ENCODE measurements at places on chromosomes 16 and 17.

GRCh38 chr17:44559634-44560554, 2.6 kb downstream of the FZD2 start:
- no peak for DNase-seq

GRCh38 chr17:36978810-36979564, 30.2 kb downstream of the AATF start:
- DNase-seq, result no peak

DNA sequence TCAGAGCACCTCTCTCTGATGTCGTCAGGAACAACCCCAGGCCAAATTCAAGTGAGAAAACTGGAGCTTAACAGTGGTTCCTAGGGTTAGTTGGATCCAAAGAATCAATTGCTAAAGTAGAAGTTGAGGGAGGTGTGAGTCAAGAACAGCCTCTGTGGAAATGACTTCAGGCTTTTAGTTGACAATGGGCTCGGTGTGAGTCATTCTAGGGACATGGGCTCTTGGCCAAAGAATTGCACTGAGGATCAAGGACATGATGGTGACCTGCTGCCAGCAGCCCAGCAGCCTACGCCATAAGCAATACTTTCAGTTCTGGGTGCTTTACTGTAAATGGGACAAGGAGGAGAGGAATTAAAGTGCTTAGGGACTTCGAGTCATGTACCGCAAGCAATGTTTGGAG, 32.1 kb upstream of the SMURF2 start:
- peak; percentile 75 for DNase-seq

DNA sequence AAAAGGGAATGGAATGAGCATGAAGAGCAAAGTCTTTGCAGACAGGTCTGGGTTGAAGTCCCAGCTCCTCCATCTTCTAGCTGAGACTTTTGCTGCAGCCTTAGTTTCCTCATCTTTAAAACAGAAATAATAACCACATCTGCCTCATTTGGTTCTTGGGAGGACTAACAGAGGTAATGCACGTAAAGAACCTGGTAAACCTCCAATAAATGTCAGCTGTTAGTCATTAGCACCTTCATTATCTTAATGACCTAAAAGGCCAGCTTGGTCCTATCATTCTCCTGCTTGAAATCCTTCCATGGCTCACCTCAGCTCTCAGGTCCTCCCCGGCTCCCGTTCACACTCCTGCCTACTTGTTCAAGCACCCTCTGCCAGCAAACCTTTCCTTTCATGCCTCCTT, 51.8 kb downstream of the SKAP1 start:
- no peak for DNase-seq

GRCh38 chr16:54750249-54750648, 180.4 kb upstream of the IRX5 start:
- no peak for DNase-seq

GRCh38 chr16:74825941-74826340, 51.3 kb upstream of the FA2H start:
- no peak for DNase-seq

DNA sequence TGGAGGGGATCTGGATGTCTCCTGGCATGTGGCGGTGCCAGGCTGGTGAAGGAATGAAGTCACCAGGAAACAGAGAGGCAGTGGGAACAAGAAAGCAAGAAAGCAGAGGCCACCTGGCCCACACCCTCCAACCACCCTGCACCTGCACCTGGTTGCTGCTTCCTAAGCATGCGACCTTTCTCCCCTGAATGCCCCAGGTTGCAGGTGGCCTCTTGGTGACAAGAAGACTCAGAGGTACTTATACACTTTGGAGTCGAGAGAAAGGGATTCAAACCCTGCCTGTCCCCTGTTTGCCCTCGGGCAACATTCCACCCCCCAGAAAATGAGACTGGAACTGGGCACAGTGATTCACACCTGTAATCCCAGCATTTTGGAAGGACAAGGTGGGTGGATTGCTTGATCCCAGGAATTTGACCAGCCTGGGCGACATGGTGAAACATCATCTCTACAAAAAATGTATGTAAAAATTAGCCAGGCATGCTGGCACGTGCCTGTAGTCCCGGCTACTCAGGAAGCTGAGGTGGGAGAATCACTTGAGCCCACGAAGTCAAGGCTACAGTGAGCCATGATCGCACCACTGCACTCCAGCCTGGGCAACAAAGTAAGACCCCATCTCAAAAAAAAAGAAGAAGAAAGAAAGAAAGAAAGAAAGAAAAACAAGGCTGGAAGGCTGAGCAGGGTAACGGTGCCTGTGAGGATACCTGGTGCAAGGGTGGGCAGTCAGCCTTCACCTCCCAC, 34.6 kb upstream of the TNRC6C start:
- no peak for DNase-seq

GRCh38 chr17:15909481-15909991, 35.4 kb upstream of the ADORA2B start:
- no peak for DNase-seq

GRCh38 chr17:58399974-58400373, 17.4 kb downstream of the RNF43 start:
- DNase-seq, result no peak

DNA sequence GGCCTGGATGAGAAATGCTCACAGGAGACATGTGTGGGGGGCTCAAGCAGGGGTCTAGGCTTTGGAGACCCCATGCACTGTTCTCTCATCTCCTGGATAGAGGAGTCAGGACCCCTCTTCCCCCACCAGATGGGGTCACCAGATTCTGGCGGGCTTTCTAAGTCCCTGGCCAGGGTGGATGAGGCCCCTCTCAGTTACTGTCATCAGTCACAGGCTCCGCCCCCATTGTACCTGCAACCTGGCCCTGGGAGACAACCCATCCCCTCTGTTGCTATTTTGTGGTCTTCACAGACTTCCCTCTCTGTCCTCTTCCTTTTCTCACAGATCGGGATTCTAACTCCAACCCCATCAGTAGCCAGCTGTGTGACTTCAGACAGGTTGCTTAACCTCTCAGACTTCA, 33.5 kb upstream of the NDRG4 start:
- no peak for DNase-seq

DNA sequence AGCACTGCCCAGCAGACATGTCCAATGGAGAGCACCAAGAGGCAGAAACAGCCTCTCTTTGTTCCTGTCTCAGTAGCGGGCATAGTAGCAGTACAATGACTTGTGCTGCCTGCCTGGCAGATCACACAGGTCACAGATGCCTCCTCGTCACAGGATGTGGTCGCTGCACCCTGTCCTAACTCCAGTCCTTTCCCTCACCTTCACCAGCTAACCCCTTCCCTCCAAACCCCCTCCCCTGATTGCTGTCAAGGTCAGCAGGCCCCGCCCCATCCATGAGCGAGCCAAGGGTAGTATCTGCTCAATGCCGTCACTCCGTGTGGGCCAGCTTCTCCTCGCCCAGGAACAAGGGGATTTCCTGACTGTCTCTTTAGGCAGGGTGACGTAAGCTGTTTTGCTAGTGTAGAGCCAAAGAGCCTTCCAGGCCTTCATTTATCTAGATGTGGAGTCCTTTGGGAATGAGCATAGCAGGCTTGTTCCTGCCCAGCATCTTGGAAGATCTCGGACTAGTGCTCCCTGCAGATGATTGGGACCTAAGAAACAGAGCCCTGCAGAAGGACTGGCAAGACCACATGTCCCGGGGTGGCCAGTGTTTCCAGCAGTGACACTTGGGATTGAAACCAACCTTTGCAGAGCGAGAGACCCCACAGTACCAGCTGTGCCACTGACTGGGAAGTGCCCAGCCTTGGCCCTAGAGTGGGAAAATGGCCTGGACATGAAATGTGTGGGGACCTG, 75.9 kb upstream of the TNRC6C start:
- peak; percentile 86 for DNase-seq

- DNase-seq, result no peak
These were observed 26.9 kb downstream of the PTRH2 start for GRCh38 chr17:59680314-59680713.

DNA sequence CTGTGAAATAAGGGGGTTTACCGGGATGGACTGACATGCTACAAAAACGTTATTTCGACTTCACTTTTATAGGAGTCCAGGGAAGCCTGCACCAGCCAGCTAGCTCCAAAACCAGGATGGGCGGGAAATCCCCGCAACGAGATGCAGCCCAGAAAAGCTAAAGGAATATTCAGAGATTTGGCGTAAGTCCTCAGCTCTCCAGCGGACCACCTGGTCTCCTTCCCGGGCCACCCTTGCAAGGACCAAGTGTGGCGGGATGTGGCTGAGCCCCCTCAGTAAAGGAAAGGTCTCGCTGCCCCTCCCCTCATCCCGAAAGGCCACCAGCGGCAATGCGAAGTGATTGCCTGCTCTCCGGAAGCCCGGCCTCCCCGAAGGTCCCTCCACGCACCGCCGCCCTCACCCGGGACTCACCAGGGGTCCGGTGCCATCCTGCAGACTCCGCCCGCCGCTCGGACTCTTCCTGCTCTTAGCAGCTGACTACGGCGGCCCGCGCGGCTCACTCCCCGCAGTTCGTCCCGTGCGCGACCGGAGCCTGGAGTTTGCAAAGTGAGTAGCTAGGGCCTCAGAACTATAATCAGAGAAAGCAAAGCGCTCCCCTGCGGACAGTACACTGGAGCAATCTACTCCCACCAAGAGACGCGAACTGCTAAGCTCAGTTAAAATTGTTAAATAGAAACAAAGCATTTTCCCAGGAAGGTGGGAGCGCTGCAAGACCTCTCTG, at the start of gene STX8:
STX8 (minus strand) TSS at position 440 of the 721 bp plus-strand sequence; CDS start at position 428, 12 bp downstream.
- DNase-seq, result peak; percentile 96

GRCh38 chr17:44318077-44318892, 6.3 kb downstream of the SLC25A39 start:
- DNase-seq, result no peak

DNA sequence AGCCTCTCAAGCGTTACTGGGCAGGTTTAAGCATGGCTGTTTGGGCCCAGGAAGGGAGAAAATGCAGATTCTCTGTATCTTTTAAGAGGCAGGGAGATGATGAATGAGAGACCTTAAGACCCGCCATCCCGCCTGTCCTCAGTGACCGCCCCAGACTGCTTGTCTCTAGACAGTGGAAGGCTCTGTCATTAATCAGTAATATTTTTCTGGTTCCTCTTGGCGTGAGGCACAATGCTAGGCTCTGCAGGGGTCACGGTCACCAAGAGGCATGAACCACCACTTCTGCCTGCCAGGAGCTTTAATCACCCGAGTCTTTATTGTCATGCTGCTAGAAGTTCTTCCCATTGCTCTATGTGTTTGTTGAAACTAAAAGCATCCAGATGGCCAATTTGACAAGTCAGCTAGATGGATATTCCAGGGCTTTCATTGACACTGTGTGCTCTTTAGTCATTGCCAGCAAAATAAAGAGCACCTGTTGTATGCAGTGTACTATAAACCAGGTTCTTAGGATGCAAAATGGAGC, 3.2 kb downstream of the SLC6A2 start:
- no peak for DNase-seq

DNA sequence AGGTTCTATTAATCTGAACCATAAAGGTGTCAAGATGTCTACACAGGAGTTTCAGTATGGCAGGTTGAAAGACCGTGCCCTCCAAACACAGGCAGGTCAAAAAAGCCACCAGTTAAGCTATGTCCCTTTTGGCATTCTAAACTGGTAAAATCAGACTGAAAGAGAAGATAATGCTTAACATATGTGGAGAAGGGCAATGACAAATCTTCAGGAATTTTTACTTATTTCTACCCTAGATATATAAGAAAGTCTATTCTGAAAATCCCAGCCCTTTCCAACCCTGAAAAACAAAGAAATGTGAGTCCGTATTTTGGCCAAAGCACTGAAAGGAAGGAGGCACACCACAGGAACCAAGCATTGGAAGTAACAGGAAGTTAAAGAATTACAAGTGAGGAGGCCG, 16.5 kb downstream of the AP1G1 start:
- DNase-seq, result no peak

- DNase-seq, result peak; percentile 72
These were observed 25.0 kb downstream of the GABARAPL2 start for GRCh38 chr16:75590920-75591843.

DNA sequence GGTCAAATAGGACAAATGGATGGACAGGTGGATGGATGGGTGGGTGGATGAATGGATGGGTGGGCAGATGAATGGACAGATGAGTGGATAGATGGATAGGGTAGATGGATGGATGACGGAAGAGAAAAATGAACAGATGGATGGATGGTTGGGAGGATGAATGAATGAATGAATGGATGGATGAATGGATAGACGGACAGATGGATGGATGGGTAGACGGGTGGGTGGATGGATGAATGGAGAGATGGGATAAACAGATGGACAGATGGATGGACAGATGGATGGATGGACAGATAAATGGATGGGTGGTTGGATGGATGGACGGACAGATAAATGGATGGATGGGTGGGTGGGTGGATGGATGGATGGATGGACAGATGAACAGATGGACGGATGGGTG, 232.8 kb downstream of the GRIN2A start:
- no peak for DNase-seq

DNA sequence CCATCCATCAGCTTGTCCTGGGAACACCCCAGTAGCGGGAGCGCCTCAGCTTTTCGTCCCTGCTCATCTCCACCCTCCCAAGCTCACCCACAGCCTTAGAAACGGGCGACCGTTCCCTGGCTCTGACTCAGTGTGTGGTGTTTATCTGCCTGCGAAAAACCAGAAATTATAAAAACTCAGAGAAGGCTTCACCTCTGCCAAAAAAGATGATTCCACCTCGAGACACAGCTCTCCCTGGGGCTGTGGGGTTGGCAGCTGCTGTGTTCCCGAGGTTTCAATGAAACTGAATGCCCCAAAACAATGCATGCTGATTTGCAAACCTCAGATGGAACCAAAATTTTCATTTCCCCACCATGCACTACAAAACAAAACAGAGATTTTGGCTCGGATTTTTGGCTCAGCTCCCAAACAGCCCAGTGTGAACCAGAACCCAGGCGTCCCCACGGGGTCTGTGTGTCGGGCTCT, 62.4 kb upstream of the MED9 start:
- DNase-seq, result no peak

DNA sequence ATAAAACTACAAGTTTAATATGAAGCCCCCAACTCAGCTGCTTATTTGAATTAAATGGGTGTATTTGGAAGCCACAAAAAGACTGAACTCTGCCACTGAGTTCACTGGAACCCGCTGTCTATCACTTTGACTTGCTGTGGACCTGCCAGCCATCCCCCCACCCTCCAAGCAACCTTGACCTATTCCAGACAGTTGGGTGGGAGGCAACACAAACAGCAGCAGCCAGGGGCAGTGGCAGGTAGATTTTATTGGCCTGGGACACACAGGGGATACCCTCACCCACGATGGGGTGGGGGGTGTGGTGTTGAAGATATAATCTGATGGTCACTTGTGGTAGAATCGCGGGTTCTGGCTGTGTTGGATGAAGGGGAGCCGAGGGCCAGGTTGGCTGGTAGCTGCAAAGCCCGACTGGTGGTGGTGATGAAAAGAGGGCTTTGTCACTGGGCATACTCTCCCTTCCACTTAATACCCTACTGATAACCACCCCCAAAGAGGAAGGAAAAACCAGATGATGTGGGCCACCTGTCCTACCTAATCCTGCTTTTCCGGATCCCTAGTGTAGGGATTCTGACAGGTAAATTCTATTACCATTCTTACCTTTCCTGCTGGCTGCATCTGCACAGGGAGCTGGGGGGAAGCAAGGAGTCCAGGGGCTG, 2.6 kb downstream of the GPS2 start:
- DNase-seq, result no peak

DNA sequence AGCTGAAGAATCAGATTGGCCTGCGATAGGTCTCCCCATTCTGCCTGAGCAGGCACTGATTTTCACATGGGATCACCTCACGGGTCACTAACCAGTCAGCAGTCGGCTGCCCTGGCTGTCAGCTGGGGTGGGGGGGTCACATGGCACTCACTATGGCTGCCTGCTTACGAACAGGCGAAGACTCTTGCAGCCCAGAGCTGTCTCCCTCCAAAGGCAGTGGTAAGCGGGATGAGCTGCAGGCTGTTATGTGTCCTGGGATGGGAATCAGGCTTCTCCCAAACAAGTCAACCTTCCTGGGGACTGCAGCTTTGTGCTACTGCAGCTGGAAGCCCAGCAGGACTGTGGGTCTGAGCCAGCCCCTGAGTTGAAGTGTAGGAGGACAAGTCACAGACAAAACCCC, 29.0 kb upstream of the ADORA2B start:
- DNase-seq, result no peak
